Activated CD8-positive, alpha-beta memory T cell treated with anti-CD3 and anti-CD28 coated beads for 24 hours (primary cell): ENCODE measurements at places on chromosomes 5 and 9.
A peak's percentile ranks its signal among the peaks of the same experiment; 100 is the strongest.

DNA sequence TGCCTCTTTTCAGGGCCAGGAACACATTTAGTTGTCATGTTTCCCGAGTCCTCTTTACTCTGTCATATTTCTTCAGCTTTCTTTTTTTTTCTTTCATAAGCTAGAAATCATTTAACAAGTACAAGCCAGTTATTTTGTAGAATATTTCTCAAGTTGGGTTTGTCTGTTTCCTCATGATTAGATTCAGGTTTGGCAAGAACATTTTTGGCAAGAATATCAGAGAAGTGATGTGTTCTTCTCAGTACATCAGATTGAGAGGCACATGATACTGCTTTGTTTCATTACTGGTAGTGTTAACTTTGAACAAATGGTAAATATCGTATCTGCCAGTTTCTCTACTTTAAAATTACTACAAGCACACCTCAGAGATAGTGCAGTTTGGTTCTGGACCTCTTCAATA, 45.1 kb downstream of the PCSK5 start:
- no peak for DNase-seq

GRCh38 chr5:96067894-96068614, 106.4 kb upstream of the ELL2 start:
- DNase-seq: no peak

- no peak for DNase-seq
Measured at GRCh38 chr9:16032799-16033198, 480.0 kb downstream of the CCDC171 start.

- DNase-seq: no peak
Measured at GRCh38 chr9:137221506-137222111, 431 bp downstream of the RNF208 start.

- DNase-seq: no peak
Measured at GRCh38 chr5:28110781-28111180, 1072.4 kb upstream of the CDH9 start.

DNA sequence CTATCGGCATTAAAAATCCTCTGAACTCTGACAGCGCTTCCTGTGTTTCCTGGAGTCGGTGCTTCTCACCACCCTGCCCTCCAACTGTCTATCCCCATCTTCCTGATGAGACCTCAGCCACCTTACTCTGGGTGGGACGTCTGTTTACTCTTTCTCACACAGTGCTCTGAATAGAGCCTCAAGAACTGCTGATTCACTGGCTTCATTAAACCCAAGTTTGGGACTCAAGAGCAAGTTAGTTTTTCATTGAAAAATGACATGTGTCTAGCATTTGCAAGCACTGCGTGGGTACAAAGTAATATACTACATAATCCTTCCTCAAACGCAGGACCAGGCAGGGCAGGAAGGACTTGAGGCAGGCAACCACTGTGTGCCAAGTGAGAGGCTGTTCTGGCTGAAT, 49.5 kb downstream of the DAP start:
- no peak for DNase-seq

- DNase-seq: no peak
Measured at GRCh38 chr9:106800701-106801270, 62.2 kb upstream of the ZNF462 start.

DNA sequence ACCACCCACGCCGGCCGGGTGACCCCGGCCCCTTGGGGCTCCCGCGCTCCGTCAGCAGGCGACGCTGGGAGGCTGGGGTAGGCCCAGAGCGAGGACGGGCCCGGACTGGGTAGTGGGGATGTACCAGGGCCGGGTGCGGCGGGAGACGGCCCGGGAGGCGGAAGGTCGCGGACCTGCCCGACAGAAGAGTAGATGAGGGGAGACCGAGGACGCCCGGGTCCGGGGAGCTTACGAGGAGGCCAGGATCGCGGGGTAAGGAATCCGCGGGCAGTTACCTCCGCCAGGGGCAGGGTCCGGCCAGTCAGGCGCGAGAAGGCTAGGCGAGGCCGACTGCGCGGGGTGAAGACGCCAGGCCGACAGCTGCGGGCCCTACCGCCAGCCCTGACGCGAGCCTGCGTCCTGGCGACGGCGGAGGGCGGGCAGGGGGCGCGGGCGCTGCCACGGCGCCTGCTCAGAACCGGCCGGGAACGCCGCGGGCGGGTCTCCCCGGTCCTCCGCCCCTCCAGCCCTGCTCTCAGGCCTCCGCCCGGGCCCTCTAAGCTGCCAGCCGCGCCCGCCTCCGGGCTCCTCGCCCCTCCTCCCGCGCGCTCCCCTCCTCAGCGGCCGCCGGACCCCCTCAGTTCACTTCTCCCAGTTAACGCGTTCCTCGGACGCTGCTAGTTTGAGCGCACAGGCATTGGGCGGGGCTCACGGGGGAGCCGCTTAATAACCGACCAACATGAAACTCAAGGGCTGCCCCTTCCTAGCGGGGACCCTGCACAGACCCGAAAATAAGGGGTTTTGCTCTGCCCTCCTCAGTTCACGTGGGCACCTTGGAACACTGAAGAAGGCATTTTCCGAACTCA, at the start of gene CPLANE1:
Gene CPLANE1, minus strand, starts transcription at position 407 of the 845 bp plus-strand sequence. CDS start 1,678 bp downstream, outside the sequence.
- DNase-seq: peak; percentile 84

DNA sequence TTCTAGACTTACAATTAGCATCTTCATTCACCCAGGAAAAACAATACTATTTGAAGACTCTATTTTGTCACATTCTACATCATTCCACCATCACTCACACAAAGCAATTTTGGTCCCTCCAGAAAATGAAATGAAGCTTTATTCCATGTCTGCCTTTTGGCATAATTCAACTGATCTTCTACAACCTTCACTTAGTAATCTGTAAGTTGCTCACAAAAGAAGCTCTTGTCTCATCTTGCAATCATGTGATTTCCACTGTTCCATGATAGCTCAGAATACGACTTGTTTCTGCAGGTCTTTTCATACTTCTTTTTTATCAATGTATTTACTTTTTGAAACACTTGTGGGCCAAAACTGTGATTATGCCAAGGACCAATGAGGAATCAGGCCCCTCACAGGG, 261.9 kb upstream of the NR4A3 start:
- DNase-seq: no peak

- no peak for DNase-seq
Measured at GRCh38 chr9:113274474-113275156, 757 bp downstream of the CDC26 start.

- DNase-seq: no peak
Measured at GRCh38 chr9:78356634-78357033, 59.7 kb downstream of the PSAT1 start.

GRCh38 chr5:165334201-165334600, 1828.8 kb downstream of the MAT2B start:
- no peak for DNase-seq

GRCh38 chr9:107557236-107557990, 67.8 kb upstream of the KLF4 start:
- no peak for DNase-seq

GRCh38 chr5:122844136-122844909, 1.1 kb upstream of the SNX24 start:
- DNase-seq: no peak

GRCh38 chr5:104594850-104595249, 1032.3 kb upstream of the NUDT12 start:
- DNase-seq: no peak

- DNase-seq: peak; percentile 59
Measured at GRCh38 chr5:759111-759751, 25.3 kb downstream of the ZDHHC11B start.

DNA sequence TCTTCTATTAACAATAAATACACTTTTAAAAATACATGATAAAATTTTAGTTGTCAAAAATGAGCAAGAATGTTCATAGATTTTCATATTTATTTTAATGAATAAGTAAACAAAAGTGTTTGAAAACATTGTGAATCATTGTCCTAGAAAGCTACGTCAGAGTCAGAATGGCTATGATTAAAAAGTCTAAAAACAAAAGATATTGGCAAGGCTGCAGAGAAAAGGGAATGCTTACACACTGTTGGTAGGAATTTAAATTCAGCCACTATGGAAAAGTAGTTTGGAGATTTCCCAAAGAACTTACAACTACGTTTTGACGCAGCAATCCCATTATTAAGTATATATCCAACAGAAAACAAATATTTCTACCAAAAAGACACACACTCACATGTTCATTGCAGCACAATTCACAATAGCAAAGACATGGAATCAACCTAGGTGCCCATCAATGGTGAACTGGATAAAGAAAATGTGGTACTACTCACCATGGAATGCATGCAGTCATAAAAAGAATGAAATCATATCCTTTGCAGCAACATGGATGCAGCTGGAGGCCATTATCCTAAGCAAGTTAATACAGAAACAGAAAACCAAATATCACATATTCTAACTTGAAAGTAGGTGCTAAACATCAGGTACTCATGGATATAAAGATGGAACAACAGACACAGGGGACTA, 49.2 kb upstream of the FBXL17 start:
- no peak for DNase-seq

- peak; percentile 95 for DNase-seq
Measured at GRCh38 chr9:127921557-127922120, 4.8 kb upstream of the ST6GALNAC4 start.

DNA sequence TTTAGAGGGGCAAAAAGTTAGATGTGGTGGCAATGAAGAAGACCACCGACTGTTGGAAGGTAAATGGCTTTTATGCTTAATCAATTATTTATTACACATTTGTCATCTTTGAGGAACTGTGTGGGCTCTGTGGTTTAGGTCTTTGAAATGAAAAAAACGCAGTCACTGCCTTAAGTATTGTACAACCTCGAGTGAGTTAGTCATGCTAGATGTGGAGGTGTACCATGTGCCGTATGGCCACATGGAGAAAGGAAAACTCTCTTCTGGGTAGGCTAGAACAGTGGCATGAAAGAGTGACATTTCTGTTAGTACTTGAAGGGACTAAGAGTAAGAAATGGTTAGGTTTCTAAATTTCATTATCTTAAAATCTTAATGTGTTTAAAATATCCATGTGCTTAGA, 166.1 kb downstream of the HACD4 start:
- DNase-seq: no peak

GRCh38 chr5:154205441-154206117, 15.0 kb downstream of the GALNT10 start:
- DNase-seq: no peak

- DNase-seq: no peak
Measured at GRCh38 chr5:120518581-120518980, 54.5 kb downstream of the PRR16 start.

GRCh38 chr5:134905246-134905996, 490 bp downstream of the PCBD2 start:
- DNase-seq: peak; percentile 91

DNA sequence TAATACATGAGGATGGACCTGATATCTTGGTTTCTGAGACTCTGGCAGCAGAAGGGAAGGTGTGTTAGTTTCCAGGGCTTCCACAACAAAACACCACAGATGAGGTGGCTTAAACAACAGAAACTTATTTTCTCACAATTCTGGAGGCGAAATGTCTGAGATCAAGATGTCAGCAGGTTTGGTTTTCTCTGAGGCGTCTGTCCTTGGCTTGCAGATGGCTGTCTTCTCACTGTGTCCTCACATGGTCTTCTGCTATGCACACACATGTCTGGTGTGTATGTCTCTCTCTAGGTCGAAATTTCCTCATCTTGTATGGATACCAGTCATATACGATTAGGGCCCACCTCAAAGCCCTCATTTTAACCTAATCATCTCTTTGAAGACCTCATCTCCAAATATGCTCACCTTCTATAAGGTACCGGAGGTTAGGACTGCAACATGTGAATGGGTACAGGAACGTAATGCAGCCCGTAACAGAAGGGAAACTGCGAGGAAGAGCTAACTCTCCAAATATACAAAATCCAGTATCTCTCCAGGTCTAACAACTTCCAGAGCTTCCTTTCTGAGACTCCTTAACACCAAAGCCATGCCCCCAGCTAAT, 139.8 kb upstream of the SMARCA2 start:
- no peak for DNase-seq

GRCh38 chr9:107721705-107722245, 232.2 kb upstream of the KLF4 start:
- no peak for DNase-seq

- DNase-seq: no peak
Measured at GRCh38 chr5:137329586-137330296, 169.4 kb downstream of the SPOCK1 start.
